AG04450 (cell line): ENCODE measurements at places on chromosomes 3 and 15.
A peak's percentile ranks its signal among the peaks of the same experiment; 100 is the strongest.

- DNase-seq = no peak
Observed at GRCh38 chr15:95868970-95869369, 461.5 kb upstream of the NR2F2 start.

- no peak for DNase-seq
Observed at GRCh38 chr3:126995926-126996512, 13.1 kb downstream of the PLXNA1 start.

DNA sequence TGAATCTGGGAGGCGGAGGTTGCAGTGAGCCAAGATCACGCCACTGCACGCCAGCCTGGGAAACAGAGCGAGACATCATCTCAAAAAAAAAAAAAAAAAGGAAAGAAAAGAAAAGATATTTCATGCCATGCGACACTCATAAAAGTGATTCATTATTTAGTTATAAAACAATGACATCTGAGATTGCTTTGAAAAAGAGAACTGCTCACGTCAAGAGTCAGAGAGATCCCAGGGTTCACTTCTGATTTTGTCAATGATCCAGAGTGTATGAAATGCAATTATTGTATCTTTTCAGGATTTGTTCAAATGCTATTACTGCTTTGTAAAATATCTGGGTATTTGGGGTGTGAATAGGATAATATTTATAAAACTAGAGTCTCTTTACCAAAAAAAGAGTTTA, 6.0 kb upstream of the SAMD7 start:
- no peak for DNase-seq

- no peak for DNase-seq
Observed at GRCh38 chr3:138365253-138365555, 16.8 kb downstream of the MRAS start.

DNA sequence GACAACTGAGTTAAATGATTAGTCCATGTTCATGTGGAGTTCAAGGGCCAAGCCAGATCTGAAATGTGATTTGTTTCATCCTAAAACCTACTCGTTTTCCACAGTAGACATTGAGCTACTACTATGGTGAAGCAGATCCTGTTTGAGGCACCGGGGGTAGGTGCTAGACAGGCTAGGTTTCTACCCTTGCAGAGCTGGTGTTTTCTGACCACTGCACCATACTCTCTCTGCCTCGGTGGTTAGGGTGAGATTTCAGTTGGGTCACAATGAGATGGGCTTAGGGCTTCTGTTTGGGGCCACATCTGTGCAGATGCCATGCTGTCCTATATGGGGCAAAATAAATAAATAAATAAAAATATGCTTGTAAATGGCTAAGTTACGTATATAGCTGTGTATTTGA, 99.3 kb downstream of the OXNAD1 start:
- DNase-seq = no peak

GRCh38 chr15:79804838-79805237, 92.0 kb downstream of the MTHFS start:
- no peak for DNase-seq

DNA sequence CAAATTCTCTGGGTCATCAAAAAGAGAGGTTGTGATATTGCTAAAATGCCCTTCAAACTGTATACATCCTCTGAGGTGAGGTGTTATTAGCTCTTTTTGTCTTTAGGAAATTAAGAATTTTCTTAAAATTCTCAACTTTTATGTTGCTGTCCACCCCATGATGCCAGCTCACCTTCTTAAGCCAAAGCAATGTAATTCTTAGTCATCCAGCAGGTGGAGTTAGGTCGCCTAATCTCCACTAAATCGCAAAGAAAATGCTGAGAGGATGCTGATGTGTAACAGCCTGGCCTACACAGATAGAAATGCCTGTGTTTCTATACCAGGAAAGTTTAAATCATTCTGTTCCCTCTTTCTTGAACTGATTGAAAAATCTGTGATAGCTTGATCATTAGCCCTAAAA, 770.2 kb upstream of the ALCAM start:
- DNase-seq = peak; percentile 33

GRCh38 chr3:194637541-194638400, 4.6 kb upstream of the TMEM44 start:
- DNase-seq = no peak

GRCh38 chr3:157491136-157491535, 12.1 kb downstream of the VEPH1 start:
- no peak for DNase-seq
